ENCODE measurements at places on chromosomes 4 and X. TPM values are rescaled to one million over a fixed set of nuclear protein-coding genes. Genes with fewer than 3 reads are reported as not detected.

The PDCL2 gene
- total RNA-seq = not detected

The KLKB1 gene
- total RNA-seq = not detected

The ARHGEF38 gene
- total RNA-seq = not detected

The RBMX gene
- total RNA-seq = 393 TPM

The HMX1 gene
- total RNA-seq = not detected

GRCh38 chr4:42281324-42282020, 115.8 kb upstream of the SHISA3 start:
- no peak for DNase-seq

GRCh38 chr4:122665161-122665929, 44.5 kb upstream of the IL21 start:
- no peak for DNase-seq

DNA sequence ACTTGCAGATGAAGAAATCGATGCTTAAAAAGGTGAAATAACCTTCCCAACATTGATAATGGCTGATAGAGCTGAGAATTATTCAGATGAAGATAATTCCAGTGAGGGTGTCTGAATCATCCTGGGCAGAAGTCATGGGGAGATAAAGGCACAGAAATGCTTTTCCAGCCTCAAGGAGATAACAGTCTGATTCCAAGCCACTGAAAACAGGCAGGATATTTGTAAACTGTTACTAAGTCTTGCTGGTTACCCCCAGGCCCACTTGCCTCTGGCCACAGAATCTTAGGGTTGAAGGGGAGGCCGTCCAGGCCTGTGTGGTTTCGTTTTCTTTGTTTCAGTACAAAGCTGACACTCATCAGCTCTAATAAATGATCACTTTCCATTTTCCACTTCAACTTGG, 158.5 kb downstream of the SH3KBP1 start:
- DNase-seq = no peak

- DNase-seq = no peak
Observed at GRCh38 chr4:154366956-154367355, 124.6 kb downstream of the DCHS2 start.

- peak; percentile 21 for DNase-seq
Observed at GRCh38 chrX:13428053-13428786, 108.4 kb upstream of the ATXN3L start.

- no peak for DNase-seq
Observed at GRCh38 chr4:68361146-68361589, 11.3 kb upstream of the YTHDC1 start.

GRCh38 chrX:120559804-120560203, 958 bp downstream of the CUL4B start:
- DNase-seq = no peak

DNA sequence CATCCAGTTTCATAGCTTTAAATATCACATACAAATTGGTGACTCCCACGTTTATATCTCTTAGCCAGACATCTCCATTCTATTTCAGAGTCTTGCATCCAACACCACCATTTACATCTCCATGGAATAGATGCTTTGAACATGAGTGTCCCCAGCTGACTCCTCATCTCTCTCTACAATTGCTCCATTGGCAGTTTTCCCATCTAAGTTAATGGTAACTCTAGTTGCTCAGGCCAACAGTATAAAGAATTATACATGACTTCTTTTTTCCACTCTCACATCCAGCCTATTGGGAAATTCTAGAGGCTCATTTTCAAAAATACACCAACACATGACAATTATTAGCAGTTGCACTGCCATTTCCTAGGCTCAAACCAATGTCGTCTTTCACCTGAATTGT, 388.2 kb downstream of the STIM2 start:
- DNase-seq = no peak

All from activated naive CD8-positive, alpha-beta T cell treated with anti-CD3 and anti-CD28 coated beads for 36 hours (primary cell).